ENCODE measurements at places on chromosomes 12 and 14.

- no peak for DNase-seq
Observed at GRCh38 chr12:125734137-125734536, 668.9 kb downstream of the AACS start.

GRCh38 chr14:82850576-82850975 lies 1316.9 kb upstream of the SEL1L start:
- no peak for DNase-seq

DNA sequence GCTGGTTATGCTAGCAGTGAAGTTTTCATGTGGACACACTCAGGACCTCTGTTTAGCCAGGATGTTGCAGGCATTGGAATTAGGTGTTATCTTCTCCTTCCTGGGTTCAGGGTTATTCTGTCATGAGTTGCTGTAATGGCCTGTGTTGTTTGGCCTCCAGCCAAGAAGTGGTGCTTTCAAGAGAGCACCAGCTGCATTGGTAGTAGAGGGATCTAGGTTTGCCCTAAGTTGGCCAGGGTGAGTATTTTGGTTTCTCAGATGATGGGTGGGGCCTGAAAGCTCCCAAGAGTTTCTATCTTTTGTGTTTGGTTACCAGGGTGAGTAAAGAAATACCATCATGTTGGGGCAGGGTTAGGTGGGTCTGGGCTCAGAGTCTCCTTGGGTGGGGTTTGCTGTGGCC lies 2.7 kb upstream of the GZMH start:
- DNase-seq = no peak

- DNase-seq = no peak
Observed at GRCh38 chr12:124338448-124338847, 43.6 kb downstream of the RFLNA start.

- DNase-seq = no peak
Observed at GRCh38 chr14:73719791-73720190, 5.6 kb upstream of the PNMA1 start.

DNA sequence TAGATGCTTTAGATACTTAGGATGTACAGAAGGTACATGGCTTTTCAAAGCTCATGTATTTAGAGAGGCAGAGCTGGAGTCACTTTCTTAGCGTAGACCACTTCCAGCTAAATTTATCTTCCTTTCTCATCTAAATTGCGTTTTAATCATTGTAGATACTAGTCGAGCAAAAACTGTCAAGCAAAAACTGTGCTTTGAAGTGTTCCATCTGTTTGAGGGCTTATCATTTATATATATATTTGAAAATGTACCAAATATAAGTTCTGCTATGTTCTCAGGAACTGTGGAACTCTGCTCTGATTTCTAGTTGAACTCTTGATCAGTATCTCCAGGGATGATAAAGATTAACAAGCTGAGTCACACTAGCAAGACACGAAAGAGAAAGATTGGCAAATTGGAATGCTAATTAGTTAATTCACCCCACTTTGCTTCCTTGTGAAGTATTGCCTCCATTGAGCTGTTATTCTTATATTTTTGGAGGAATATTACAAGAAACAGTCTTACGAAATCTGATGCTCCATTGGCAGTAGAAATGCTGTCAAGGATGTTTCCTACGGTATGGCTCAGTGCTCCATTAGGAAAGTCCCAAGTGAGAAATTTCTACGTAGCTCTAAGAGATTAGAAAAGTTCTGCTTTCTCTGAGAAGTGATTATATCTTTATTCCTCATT lies 310.7 kb downstream of the AEBP2 start:
- DNase-seq = no peak

DNA sequence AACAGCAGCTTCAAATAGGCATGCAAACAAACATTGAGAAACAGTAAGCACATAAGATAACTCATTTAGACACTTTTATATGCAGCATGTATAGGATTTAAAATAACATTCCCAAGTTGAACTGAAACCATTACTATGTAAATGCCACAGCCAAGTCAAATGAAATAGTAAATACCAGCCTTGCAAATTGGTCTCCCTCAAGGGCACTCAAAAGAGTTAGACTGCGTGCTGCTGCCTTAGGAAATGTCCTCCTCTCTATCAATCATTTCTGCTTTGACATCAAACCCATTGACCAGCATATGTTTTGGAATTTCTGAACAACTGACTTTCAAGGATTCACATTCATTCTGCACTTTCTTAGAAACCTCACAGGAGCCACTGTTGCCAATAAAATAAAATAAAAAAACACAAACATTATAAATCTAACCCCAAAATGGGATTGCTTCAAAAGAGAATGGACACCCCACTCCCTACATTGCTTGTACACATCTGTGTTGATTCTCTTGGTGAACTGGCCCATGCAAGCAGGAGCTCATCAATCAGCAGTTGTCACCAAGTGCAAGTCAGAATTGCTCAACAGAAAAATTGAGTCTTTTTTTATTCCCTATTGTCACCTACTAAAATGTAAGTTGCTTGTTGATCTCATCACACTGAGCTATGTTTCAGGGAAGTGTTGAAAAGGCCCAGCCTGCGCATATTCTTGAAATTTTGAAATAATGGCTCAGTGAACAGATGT lies 256.2 kb downstream of the DAD1 start:
- no peak for DNase-seq

- no peak for DNase-seq
Observed at GRCh38 chr12:105317942-105318621, 12.4 kb upstream of the C12orf75 start.

DNA sequence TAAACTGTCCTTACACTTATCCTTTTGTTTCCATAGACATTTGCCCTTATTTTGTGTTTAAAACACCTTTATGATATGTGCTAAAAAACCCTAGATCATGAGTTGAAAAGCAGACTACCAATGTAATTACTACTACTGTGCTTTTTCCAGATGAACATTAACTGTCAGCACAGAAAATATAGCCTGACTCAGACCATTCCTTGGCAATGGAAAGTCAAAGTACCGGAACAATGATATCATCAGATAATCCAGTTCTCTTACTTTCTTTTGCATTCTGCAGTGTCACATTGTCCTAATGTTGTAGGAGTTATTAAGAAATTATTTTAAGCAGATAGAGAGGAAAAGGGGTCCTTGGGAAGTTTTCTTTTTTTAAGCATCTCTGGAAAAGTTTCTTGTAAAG lies 1189.0 kb upstream of the FLRT2 start:
- no peak for DNase-seq

DNA sequence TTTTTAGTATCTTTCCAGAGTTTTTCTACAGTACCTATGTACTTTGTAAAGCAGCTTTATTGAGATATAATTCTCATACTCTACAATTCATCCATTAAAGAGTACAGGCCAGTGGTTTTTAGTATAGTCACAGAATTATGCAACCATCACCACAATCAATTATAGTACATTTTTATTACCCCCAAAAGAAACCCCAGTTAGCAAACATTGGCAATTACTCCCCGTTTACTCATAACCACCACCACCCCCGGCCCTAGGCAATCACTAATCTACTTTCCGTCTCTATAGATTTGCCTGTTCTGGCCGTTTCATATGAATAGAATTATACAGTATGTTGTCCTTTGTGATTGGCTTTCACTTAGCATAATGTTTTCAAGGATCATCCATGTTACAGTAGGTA lies 119.8 kb downstream of the KICS2 start:
- no peak for DNase-seq

Measured in activated T-cell treated with anti-CD3 and anti-CD28 coated beads, Interleukin-2, amount 50 U/mL, for 24 hours (primary cell).